ENCODE measurements at places on chromosomes 3 and 15.

DNA sequence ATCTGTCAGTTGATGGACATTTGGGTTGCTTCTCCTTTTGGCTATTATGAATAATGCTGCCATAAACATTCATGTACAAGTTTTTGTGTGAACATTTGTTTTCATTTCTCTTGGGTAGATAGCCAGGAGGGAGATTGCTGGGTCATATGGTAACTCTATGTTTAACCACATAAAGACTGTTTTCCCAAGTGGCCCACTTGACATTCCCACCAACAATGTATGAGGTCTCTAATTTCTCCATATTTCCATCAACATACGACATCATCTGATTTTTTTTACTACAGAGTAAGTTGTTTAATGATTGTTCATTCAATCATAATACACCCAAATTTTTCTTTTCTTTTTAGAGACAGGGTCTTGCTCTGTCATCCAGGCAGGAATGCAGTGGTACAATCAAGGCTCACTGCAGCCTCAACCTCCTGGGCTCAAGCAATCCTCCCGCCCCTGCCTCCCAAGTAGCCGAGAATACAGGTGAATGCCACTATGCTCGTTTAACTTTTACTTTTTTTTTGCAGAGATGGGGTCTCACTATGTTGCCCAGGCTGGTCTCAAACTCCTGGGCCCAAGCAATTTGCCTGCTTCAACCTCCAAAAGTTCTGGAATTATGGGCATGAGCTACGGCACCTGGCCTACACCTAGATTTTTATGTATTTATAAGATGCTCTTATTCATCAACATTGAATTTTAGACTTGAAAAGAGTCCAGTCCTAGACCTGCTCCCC is 6.8 kb downstream of the IP6K1 start:
- no peak for DNase-seq
- H3K27ac ChIP-seq, result no peak overlapping the region
- H3K36me3 ChIP-seq, result peaks cover 14% of the 10 kb centered on the region

DNA sequence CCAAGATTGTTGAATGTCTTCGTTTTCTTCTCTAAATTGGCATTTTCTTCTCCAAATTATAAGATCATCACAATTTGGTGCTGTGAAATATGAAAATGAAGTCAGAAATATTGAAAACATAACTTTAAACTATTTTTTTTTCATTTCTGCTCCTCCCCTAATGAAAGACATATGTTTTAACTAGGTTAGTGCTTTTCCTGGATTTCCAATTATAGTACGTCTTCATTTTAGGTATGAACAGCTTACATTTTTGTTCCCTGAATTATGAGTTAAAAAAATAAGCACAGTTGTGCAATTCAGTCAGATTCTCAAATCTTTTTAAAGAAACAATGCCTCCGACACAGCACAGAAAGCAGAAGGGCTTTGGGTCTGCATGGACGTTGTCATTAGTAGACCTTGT is 83.5 kb upstream of the CFAP20DC start:
- H3K27ac ChIP-seq, result no peak overlapping the region
- H3K4me1 ChIP-seq, result peaks cover 8% of the 10 kb centered on the region
- no peak for DNase-seq
- H3K36me3 ChIP-seq, result no peaks in the 10 kb centered on the region

- DNase-seq, result no peak
- no peaks in the 10 kb centered on the region for H3K36me3 ChIP-seq
- no peak overlapping the region for H3K27ac ChIP-seq
- H3K4me3 ChIP-seq, result no peak overlapping the region
These were observed 182.1 kb upstream of the TSC22D2 start for GRCh38 chr3:150225986-150226385.

DNA sequence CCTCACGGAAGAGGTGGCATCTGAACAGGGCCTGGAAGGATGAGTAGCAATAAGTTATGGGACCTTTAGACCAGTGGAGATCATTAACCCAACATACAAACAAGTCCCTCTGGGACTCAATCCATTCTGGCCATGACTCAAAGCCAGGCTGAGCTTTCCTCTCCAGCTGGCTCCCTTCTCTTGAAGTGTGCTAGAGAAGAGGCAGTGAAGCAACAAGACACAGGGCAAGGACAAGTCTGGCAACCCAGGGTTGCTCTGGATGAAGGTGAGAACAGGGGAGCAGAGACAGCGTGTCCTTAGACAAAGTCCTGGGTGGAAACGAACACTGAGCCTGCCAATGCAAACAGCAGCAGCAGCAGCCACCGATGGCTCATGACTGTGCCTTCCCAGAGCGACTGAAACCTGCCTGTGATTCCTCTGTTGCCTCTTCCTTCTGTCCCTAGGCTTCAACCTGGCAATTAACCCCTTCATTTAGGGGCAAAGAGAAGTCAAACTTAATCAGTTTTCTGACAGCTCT is 86.8 kb downstream of the BDH1 start:
- no peaks in the 10 kb centered on the region for H3K27me3 ChIP-seq
- DNase-seq, result no peak
- H3K4me1 ChIP-seq, result peaks cover 29% of the 10 kb centered on the region
- H3K27ac ChIP-seq, result no peak overlapping the region
- no peak overlapping the region for H3K4me3 ChIP-seq
- no peaks in the 10 kb centered on the region for H3K36me3 ChIP-seq
